A549 (cell line): ENCODE measurements at places on chromosomes 5 and 9.
A peak's percentile ranks its signal among the peaks of the same experiment; 100 is the strongest.

GRCh38 chr9:3884736-3885135 is 358.9 kb upstream of the RFX3 start:
- no peak for DNase-seq

GRCh38 chr9:89591274-89592212 is 13.3 kb upstream of the GADD45G start:
- DNase-seq: no peak

DNA sequence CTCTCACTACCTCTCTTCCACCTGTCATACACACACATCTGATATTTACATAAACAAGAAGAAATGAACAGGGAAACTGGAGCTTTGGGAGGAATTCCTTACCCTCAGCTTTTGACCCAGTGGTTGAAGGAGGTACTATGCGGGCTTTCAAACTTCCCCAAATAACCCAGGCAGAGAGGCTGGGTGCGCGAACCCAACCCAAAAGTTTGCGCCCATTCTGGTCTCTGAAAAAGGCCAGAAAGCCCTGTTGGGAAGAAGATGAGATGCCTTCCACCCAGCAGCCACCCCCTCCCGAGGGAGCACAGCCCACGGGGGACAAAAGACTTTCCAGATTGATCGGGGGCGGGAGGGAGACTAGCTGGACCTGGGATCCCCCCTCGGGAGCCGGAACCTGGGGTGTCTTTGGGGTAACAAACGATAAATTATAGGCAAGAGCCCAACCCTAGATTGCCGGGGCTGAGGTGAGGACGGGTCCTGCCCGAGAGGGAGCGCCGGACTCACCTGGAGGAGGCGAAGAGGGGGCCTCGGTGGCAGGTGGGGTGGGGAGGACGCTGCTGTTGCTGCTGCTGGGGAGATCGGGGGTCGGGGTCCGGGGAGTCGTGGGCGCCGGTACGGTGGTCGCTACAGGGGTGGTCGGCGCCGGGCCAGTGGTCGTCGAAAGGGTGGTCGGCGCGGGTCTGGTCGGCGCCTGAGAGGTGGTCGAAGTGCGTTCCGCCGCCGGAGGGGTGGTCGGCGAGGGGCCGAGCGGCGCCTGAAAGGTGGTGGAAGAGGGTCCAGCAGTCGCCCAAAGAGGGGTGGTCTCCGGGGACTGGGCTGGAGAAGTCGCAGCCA is 798 bp downstream of the MEGF9 start:
- peak; percentile 28 for DNase-seq

DNA sequence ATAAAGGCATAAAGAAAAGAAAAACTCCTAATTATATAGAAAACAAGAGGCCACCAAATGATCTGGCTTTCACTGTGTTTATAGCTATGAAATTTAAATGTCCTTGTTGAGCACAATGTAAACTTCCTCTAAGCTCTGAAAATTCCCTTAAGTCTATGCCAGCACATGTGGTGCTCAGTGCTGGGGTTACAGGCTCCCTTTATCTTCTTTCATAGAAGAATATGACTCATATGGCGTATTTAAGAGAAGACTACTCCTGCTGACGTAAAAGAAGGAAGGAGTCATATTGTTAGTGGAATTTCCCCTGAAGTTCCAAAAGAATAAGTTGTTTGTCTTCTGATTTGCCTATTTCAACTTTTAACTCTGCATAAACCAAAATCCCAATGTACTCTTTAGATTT is 30.4 kb downstream of the RNF145 start:
- peak; percentile 97 for DNase-seq

GRCh38 chr5:56914678-56915077 is 5.3 kb downstream of the SETD9 start:
- DNase-seq: no peak

GRCh38 chr5:118616281-118616680 is 372.1 kb downstream of the DTWD2 start:
- no peak for DNase-seq

DNA sequence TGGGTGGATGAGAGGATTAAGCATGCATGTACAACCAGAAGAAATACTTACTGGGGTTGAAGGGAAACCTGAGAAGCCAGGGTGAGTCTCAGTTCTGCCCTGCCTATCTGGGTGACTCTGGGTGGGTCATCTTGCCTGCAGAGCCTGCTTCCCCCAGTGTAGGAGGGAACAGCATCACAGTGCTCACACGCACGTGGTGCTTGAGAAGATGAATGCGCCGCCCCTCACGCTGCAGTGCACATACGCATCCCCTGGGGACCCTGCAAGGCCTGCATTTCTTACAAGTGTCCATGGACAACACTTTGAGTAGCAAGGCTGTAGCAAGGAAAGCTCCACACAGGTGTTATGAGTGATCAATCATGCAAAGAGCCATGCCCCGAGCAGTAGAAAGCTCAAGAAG is 18.7 kb upstream of the GABBR2 start:
- DNase-seq: no peak

- DNase-seq: no peak
Observed at GRCh38 chr9:129612123-129612522, 8.8 kb downstream of the C9orf50 start.

DNA sequence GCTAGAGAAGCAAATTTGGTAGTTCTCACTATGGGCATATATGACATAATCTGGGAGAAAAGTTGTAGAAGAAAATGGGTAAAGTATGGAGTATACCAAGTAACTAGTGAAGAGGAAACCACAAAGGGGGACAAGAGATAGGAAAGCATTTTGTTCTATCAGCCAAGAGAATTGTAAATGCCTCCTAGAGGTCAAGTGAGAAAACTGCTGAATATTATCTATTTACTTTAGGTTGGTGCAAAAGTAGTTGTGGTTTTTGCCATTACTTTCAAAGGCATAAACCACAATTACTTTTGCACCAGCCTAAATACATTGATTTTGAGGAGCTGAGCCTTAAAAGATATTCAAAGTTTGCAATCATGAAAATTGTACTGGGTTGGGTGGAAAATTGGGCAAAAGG is 126.7 kb upstream of the GRHPR start:
- peak; percentile 18 for DNase-seq

- DNase-seq: no peak
Observed at GRCh38 chr9:122656378-122656777, 1.0 kb downstream of the OR1B1 start.

DNA sequence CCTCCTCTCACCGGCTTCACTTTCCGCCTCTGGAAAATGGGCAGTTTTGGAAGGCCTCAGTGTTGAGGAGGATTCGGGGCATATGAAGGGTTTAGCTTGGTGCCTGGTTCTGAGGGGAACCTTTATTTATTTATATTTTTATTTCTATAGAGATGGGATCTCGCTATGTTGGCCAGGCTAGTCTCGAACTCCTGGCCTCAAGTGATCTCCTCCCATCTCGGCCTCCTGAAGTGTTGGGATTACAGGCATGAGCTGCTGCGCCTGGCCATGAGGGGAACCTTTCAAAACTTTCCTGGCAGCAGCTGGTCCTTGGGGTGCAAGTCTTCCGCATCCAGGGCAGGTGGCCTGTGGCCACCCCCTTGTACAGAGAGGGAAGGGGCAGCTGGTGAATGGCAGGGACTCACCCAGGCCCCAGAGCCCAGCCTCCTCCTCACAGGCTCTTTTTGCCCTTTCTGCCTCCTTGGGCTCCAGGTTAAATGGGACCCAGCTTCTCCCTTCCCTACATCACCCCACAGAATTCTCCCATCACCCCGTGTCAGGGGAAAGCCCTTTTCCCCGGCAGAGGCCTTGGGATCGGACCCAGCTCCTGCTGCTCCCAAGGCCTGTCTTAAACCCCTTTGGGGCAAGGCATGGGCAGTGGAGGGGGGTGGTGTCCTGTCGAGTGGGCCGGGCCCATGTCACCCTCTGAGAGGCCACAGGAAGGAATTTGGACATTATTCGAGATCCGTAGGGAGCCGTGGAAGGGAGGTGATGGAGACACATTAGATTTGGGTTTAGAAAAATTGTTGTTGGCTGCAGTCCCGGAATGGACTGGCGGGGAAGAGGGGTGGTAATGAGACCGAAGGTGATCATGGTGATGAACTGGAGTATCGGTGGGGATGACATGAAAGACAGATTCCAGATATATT is 5.9 kb downstream of the NCS1 start:
- DNase-seq: no peak

GRCh38 chr5:151742870-151743294 is 15.5 kb downstream of the ATOX1 start:
- peak; percentile 86 for DNase-seq

DNA sequence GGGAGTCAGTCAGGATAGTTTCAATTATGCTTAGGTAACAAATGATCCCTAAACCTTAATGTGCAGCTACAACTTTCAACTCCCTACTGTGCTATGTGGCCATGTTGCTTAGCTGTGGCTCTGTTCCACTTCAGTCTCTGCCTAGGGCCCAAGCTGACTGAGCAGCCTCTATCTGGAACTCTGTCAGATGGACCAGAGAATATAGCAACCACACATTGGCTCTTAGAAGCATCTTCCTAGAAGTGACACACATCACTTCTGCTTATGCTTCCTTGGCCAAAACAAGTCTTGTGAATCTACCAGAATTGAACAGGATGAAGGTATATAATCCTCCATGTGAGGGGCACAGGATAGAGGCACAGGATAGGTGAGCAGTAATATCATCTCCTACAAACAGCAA is 36.7 kb upstream of the TNC start:
- DNase-seq: no peak

GRCh38 chr9:18154661-18155060 is 319.3 kb upstream of the ADAMTSL1 start:
- DNase-seq: no peak

GRCh38 chr5:91293131-91293530 is 90.0 kb downstream of the ARRDC3 start:
- DNase-seq: no peak

DNA sequence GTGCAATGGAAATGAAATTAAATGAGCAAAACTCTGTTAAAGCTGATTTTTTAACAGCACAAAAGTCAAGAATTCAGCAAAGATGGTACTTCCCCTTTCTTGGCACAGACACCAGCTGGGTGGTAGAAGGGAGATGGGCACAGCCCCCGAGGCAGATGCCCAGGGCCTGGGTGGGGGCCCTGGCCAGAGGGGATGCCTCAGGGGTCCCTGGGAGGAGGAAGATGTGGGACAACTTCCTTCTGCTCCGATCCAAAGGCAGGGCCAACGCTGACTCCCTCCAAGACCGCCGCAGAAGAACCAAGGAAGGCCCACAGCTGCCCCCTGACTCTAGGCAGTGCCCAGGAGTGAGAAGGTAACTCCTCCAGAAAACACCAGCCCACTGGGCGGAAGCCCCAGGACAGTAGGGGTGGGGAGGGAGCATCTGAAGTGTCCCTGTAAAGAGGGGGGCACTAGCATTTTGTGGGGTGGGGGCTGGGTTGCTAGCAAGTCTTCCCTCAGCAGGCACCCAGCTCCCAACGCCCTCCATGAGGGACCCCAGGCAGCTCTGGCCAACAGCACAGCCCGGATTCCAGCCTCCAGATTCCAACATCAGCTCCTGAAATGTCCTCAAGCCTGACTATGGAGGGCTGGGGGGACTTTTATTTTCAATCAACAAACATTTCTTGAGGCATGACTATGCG is 4.9 kb downstream of the NACC2 start:
- no peak for DNase-seq

GRCh38 chr5:55936100-55936693 is 58.6 kb downstream of the IL6ST start:
- DNase-seq: peak; percentile 68

DNA sequence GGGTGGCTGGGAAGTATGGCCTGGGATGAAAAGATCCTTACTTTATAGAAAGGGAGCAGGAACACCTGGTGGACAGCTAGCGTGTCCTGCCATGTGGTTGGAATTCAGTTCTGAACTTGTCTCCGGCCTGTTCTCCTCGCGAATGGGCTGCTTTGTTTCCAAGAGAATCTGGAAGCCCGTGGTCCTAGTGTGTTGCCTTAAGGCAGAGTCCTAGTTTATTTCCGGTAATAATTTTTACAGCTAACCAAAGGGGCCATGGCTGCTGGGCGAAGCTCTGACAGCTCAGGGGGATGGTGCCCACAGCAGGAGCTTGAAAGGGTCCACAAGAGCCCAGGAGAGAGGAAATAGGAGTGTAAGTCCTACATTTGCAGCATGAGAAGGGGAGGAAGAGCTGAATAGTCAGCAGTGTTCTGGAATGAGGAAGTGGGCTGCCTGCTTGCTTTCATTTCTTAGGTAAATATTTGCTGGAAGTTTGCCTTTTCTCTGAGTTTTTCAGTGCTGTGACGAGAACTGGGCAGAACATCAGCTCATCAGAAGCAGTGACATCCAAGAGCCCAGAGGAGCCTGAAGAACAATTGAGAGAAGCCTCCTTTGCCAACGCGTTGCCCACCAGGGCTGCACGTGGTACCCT is 13.1 kb upstream of the IGFBPL1 start:
- DNase-seq: peak; percentile 64

GRCh38 chr5:176742246-176743105 is 67.9 kb upstream of the UNC5A start:
- no peak for DNase-seq

DNA sequence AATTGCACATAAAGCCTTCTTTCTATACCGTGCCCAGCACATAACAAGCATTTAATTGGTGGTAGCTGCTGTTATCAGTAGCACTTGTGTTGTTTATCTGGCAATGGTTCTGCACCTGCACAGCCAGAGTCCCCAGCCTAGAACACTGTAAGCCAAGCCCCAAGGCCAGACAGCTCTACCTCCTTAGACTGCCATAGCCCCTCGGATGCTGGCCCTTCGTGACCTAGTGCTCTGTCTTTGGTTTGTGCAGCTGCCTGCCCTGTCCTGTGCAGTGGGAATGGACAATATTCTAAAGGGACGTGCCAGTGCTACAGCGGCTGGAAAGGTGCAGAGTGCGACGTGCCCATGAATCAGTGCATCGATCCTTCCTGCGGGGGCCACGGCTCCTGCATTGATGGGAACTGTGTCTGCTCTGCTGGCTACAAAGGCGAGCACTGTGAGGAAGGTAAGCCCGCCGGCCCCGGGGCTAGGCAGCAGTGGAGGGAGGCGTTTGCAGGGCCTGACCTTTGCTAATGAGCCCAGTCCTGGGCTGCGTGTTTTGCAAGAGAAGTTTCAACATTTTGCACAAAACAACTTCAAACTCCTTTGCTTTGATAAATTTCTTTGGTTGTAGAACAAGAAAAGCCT is 173.3 kb upstream of the WWC1 start:
- no peak for DNase-seq

- DNase-seq: no peak
Observed at GRCh38 chr9:137959641-137960411, 82.2 kb downstream of the CACNA1B start.

GRCh38 chr5:36642089-36642488 is 35.7 kb downstream of the SLC1A3 start:
- DNase-seq: no peak

GRCh38 chr5:151021746-151022145 is 1.4 kb downstream of the GPX3 start:
- no peak for DNase-seq

- DNase-seq: no peak
Observed at GRCh38 chr5:139669662-139670368, 21.7 kb downstream of the CXXC5 start.
